ENCODE measurements at places on chromosomes 4 and X.

DNA sequence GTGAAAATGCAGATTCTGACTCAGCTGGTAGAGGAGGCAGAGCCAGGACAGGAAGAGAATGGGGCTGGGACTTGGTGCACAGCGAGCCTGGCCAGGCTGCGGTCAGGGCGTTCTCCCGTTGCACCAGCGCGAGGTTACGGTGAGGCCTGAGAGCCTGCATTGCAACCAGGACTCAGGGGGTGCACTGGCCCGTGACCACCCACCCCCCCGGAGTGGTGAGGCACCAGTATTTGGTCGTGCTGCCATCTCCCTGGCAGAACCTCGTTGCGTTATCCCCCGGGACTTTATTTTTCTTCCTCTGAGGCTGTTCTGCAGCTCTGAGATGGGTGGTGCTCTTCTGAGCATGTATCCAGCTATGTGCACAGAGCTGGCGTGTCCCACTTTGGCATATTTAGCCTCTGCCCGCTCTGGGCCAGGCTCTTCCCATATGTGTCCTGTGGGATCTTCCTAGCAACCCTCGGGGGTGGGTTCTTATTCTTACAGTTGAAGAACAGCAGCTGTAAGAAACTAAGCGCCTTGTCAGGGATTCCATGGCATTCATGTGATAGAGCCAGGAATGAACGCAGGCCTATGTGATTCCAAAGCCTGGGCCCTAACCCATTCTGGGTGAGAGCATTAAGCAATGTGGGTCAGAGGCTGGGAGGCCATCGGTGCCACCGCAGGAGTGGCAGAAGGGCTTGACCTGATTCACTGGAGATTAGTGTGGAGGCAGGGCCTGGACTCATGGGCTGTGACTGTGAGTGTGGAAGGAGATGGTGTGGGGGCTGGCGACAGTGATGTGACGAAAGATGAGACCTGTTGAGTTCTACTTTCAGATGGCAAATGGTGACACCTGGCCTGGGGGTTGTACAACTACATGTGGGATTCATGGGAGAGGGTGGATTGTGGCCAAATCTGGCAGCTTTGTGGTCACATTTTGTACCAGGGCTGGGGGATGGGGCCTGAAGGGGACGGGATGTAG lies 3.1 kb downstream of the TADA2B start:
- H3K27me3 ChIP-seq: no peaks in the 10 kb centered on the region
- no peak for DNase-seq
- peak overlapping the region; percentile 92 for H3K27ac ChIP-seq

- no peaks in the 10 kb centered on the region for H3K27me3 ChIP-seq
- H3K27ac ChIP-seq: no peak overlapping the region
- no peak for DNase-seq
- H3K4me3 ChIP-seq: no peak overlapping the region
These were observed 137.7 kb upstream of the RAPGEF2 start for GRCh38 chr4:158965226-158965625.

DNA sequence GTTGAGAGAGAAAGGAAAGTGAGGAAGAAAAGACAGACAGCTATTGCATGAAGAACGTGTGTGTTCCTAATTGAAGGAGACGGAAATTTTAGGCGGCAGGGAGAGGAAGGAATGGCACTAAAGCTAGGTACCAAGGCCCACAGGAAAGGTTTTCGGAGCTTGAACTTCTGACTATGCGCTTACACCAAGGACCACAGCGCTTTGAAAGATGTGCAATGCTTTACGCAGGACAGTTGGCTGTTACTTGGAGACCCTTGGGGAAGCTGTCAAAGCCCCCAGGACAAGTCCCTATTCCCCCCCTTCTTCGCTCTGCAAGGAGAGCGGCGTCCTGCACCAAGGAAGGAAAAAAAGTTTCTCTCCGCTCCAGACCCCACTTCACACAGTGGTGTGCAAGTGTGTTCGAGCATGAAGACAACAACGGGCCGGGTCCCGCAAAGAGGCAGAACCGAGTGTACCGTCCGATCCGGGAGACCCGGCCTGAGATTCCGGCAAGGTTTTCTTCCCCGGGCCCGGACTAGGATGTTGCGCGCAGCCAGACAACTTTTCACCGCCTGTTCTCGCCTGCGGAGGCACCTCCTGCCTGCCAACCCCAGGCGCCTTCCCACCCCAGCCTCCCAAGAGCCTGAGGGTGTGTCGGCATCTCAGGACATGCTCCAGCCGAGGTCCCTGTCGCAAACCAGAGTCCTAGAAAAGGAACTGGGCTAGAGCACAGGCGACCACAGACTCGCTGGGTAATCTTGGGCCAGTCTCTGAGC lies 896 bp downstream of the KDR start:
- peaks cover 19% of the 10 kb centered on the region for H3K4me1 ChIP-seq
- H3K4me3 ChIP-seq: peak overlapping the region; percentile 56
- no peaks in the 10 kb centered on the region for H3K36me3 ChIP-seq
- DNase-seq: no peak
- H3K27ac ChIP-seq: peak overlapping the region; percentile 34
- peaks cover 33% of the 10 kb centered on the region for H3K27me3 ChIP-seq

DNA sequence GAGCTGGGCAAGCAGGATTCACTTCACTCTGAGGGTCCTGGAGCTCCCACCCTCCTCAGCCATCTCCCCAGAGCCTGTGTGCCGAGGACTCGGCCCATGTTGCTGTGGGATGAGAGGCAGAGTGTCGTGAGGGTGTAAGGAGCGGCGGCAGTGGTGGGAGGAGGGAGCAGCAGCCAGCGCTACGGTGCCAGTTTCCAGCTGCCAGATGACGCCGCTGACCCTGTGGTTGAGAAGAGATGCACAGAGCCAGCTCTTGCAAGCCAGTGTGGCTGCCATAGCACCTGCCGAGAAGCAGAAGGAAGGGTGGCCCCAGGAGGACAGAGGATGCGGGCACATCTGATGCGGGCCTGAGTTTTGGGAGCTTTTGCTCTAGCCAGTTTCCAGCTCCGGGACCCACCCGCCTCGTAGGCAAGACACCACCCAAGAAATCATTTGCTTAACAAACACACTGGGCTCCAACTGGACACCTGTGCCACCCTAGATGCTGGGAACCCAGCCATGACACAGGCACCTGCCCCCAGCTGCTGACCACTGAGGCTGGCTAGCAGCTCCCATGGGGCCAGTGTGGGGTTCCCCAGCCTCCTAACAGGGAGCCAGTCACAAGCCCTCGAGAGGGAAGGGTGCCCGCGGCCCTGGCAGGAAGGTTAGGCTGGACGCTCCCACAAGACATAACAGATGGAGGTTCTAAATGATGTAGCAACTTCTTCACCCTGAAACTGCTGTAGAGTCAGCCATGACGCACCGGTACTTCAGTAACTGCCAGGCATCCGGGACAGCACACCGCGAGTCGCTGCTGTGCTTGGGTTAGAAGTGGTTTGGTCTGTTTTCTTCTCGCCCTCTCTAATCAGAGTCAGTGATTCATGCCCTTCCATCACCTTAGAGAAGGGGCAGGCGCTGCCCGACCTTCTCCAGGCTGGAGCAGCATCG lies 8.9 kb downstream of the MSANTD1 start:
- H3K27me3 ChIP-seq: no peaks in the 10 kb centered on the region
- no peaks in the 10 kb centered on the region for H3K36me3 ChIP-seq
- no peak overlapping the region for H3K27ac ChIP-seq
- no peaks in the 10 kb centered on the region for H3K4me1 ChIP-seq

DNA sequence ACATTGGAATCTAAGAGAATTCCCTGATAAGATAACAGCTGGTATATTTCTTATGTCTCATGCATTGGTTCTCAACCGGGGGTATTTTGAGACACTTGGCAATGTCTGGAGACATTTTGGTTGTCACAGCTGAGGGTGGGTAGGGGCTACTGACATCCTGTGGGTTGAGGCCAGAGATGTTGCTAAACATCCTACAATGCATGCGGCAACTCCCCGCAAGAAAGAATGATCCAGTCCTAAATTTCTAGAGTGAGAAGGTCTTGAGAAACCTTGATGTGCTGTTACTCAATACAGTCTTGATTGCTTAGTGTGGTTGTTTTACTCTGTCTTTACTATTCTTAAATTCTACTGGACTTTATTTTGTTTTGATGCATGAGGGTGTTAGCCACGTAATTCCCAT lies 287.2 kb downstream of the FRMPD4 start:
- no peaks in the 10 kb centered on the region for H3K4me1 ChIP-seq
- H3K27me3 ChIP-seq: no peaks in the 10 kb centered on the region
- no peak overlapping the region for H3K4me3 ChIP-seq
- DNase-seq: no peak

Data from suprapubic skin (tissue), 4 donors.